ENCODE measurements at places on chromosomes 2 and 18.

DNA sequence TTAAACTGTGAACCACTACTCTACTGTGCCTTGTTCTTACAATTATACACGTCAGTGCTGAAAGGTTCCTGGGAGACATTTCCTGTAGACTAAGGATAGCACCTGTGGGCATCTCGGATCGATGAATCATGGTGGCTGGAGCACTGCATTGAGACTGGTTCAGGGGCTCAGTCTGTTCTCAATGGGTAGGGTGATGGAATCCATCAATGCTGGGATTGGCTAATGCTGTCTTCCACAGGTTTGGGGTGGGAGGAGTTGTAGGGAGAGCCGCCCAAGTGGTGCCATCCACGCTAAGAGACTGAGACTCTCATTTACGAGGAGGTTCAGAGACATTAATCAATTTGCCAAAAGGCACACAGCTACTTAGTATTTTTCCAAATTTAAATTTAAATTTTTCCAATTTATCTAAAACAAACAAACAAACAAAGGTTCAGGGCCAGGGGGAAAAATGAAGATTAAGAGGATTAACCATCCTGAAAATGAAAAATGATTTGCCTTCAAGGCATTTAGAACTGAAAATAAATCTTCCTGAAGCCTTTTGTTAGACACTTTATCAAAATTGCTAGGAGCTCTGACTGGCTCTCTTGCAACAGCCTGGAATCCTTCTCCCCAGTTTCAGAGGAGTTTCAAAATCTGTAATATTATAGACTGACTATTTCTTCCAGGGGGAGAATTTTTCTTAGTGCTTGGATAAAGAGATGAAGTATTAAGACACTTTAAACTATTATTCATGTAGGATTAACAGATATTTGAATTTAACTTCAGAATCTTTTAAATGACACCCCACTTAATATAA lies 359.2 kb downstream of the TGIF1 start:
- peak; percentile 60 for DNase-seq

DNA sequence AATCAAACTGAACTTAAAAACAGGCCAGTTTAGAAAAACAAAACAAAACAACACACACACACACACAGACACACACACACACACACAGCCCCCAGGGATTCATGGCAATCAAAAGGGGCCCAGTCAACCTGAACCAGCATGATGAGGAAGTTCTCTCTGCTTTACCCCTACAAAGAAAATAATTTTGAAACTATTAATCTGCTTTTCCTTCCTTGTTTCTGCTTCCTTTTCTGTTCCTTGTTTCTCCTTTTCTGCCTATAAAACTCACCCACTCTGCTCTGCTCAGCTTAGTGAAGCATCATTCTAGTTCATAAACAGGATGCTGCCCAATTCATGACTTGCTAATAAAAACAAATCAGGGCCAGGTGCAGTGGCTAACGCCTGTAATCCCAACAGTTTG lies 203.1 kb downstream of the RAB3GAP1 start:
- no peak for DNase-seq

GRCh38 chr2:217736776-217737550 lies 265.8 kb downstream of the TNS1 start:
- no peak for DNase-seq

GRCh38 chr2:23475473-23475872 lies 90.5 kb downstream of the KLHL29 start:
- DNase-seq, result no peak

GRCh38 chr18:47180765-47181164 lies 4.6 kb upstream of the IER3IP1 start:
- no peak for DNase-seq

- no peak for DNase-seq
Observed at GRCh38 chr2:86307431-86307830, 30.0 kb downstream of the REEP1 start.

DNA sequence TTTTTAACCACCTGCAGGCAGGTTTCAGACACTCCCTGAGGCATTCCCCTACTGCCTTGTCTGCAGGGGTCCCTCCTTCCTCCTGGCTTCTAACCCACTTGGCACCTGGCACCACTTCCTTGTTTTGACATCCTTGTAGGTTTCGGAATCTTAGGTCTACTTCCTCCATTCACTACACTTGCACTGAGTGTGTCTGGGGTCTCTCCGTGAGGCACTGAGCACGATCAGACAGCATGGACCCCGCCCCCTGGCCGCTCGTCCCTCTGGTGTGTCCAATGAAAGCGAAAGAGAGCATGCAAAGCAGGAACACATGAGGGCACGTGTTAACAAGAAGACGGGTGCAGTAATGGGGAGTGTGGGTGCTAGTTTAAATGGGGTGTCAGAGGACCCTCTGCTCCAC lies 63.8 kb downstream of the HAUS1 start:
- no peak for DNase-seq

GRCh38 chr2:100676346-100676745 lies 113.6 kb downstream of the PDCL3 start:
- DNase-seq, result no peak

DNA sequence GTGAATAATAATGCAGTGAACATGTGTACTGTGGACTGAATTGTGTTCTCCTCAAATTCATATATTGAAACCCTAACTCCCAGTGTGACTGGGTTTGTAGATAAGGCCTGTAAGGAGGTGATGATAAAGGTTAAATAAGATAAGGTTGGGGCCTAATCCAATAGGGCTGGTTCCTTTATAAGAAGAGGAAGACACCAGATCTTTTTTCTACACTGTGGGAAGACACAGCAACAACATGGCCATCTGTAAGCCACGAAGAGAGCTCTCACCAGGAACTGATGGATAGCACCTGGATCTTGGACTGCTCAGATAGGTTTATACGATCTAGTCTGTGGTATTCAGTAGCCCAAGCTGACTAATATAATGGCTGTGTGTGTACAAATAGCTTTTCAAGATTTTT lies 66.8 kb downstream of the BMPR2 start:
- DNase-seq, result peak; percentile 45

GRCh38 chr2:234502285-234502918 lies 5.5 kb upstream of the ARL4C start:
- DNase-seq, result peak; percentile 71

GRCh38 chr2:229695961-229696360 lies 18.4 kb downstream of the DNER start:
- DNase-seq, result no peak

GRCh38 chr18:45007531-45007930 lies 326.8 kb downstream of the SETBP1 start:
- DNase-seq, result no peak

DNA sequence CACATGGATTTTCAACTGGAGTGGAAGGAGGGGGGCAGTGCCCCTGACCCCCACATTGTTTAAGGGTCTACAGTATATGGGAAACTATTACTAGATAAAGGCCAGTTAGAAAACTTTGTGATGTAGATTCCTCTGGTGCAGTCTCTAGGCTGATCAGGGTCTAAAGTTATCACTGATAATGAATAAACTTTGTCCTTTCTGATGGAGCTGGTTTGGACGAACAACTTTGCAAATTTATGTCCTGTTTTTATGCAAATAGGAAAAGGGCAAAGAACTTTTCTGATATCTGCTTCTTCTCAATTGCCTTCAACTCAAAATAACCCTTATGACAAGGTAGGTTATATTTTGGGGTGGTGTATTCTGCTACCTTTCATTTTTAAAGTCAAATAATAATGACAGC lies 829.2 kb upstream of the ACVR2A start:
- no peak for DNase-seq

- no peak for DNase-seq
Observed at GRCh38 chr2:141967980-141968379, 162.8 kb downstream of the LRP1B start.

GRCh38 chr2:75491129-75491753 lies 69.5 kb downstream of the EVA1A start:
- no peak for DNase-seq

DNA sequence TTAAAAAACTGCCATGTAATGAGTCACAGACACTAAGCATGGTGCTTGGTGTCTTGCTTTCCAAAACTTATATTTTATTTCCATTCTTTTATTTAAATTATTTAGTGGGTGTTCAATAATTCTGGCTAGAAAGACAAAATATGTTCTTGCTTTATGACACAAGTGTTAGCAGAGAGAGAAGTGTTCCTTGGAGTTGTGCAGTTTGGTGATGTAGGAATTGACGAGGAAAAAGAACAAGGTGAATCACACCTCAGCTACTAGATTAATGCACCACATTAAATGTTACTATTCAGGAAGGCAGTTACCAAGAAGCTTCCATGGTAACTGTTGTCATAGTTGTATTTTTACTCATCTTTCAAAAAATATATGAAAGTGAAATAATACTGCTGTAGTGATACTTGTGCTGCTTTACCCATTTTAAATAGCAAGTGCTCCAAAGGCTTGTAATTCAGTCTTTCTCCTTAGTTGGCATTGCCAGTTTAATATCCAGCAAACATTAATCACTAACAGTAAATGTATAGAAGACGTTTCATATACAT lies 28.3 kb downstream of the ADAM23 start:
- no peak for DNase-seq

DNA sequence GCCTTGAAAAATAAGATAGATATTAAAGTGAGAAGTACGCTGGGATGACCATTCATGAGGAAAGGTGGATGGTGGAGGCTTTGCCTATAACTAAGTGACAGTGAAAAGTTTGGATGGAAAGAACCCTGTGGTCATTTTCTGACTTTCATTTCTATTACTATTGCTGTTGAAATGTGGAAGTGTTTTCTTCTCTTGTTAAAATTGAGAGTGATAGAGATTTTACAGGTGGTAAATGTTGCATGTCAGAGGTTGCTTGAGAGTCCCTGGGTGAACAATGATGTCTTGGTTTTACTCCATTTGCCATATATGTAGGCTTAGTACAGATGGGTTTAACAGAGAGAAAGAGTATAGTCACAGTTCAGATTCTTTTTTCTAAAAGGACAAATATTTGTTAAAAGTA lies 18.4 kb downstream of the NCOA1 start:
- DNase-seq, result no peak

DNA sequence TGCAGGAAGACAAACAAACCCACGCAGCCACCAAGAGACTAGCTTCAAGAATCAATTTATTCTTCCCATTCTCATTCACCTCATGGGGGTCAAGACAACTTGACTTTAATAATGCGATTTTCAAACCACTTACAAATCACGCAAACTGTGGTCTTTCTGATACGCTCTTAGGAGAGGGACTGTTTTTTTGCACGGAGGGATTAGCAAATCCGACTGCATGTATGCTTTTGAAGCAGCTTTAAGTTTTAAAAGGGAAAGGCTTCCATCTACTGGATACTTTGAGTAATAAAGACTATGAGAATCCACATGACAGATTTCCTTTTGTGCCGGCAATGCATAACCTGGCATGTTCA lies 322.9 kb upstream of the KCNJ3 start:
- DNase-seq, result peak; percentile 54

DNA sequence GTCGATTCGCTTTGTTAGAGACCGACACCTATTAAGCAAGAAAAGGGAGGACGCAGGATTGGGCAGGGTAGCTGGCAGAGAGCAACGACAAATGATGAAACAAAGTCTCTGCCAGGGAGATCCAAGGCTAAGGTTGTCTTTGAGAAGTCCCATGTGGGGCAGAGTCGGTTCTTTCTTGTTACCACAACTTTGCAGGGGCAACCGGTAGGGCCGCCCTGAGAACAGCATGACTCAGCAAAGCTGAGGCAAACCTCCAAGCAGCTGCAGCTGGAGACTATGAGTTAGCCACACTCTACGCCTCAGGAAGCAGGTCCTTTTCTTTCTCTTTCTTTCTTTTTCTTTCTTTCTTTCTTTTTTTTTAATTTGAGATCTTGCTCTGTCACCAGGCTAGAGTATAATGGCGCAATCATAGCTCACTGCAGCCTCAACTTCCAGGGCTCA lies 452.3 kb upstream of the ID2 start:
- peak; percentile 63 for DNase-seq

GRCh38 chr2:201795607-201796477 lies 10.5 kb upstream of the CDK15 start:
- DNase-seq, result peak; percentile 56

DNA sequence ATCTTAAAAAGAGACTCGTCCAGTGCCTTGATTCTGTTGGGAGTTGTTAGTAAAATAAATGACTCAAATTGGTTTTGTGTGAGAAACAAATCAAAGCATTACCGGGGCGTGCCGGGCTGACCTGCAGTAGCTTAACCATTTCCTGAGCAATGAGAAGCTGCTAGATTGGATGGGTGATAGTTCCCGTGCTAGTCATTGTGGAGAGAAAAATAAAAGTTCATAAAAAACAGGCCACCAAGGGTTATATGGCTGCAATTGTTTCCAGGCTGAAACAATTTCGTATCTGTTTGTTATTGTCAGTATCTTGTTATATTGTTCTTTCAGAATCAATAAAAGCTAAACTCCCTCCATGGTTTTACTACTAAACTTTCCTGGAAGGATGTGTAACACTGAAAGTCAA lies 314.4 kb downstream of the MTX2 start:
- peak; percentile 32 for DNase-seq

DNA sequence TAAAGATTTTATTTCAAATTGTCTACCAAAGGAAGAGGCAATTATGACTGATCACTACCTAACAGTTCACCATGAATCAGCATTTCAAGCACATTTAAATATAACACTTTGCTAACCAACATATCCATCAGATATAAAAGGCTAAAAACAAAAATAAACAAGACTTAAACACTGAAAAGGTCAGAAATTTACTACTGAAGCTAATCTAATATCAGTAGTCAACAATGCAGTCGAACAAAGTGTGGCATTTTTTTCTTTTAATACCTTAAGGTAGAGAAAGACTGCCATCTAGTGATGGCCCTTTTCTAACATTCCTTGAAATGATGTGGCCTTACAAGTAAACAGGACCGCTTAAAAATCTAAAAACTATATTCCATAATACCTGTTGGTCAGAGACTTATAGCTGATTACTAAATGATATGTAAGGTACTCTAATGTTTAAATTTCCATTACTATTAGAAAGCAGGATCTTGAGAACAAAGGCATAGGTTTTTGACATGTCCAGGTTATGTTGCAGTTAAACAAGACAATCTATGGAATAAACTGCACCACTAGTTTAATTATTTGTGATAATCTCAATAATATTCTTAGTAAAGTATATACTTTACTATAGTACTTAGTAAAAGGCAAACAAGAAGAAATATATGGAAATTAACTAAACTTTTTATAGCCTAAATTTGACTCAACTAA lies 80.0 kb downstream of the EXOC6B start:
- peak; percentile 76 for DNase-seq

DNA sequence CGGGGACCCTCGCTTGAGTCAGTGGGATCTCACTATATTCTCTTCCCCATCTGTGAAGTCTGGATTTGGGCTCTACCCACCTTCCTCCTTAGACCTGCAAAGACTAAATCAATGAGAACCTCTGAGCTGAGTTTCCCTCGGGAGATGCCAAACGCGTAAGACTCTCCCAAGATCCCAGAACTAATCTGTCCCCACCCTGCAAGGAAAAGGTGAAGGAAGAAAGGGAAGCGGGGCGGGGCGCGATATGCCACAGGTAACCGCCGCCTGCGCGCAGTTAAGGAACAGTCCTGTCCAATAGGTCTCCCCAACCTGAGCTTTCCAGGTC lies 780 bp downstream of the SRD5A2 start:
- no peak for DNase-seq

DNA sequence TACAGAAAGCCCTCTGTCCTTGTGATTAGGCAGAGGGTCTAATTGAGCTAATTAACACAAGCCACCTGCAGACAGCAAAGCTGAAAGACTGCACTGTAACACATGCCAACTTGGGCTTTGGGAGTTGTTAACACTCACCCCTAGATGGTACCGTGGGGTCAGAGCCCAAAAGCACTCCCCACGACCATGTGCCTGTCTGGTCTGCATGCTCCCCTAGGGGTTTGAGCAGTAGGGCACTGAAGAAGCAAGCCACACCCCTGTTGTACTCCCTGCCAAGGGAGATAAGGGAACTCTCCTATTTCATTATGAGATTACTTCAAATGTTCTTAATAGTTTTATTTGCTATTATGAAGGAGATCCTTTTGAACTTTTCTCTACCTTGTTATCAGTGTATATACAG lies 560.1 kb upstream of the FSHR start:
- no peak for DNase-seq

GRCh38 chr2:22557406-22557805 lies 827.6 kb upstream of the KLHL29 start:
- no peak for DNase-seq

Data from amniotic epithelial cell (primary cell).